ENCODE measurements at places on chromosomes 5 and 9. TPM values are rescaled to one million over a fixed set of nuclear protein-coding genes. Genes with fewer than 3 reads are reported as not detected.

Gene GADD45G
- 80.0 TPM for total RNA-seq

Gene ARID3C
- total RNA-seq: not detected

Gene ERGIC1
- total RNA-seq: 113 TPM

DNA sequence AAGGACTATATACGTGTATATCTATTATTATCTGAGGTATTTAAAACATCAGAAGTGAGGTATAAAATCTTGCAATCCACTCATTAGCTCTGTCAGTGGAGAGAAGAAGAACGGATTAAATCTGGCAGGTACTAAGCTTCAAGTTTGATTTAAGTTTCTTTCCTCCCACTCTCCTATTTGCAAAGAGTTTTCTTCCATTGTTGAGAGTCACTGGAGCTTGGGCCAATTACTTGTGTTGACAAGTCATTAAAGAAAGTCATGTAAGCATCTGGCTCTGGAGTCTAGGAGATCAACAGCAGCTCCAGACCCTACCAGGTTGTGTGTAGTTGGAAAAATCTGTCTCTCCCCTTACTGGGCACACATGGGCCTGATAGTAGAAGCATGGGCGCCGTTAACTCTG is 476.8 kb upstream of the SMARCA2 start:
- no peak for DNase-seq

DNA sequence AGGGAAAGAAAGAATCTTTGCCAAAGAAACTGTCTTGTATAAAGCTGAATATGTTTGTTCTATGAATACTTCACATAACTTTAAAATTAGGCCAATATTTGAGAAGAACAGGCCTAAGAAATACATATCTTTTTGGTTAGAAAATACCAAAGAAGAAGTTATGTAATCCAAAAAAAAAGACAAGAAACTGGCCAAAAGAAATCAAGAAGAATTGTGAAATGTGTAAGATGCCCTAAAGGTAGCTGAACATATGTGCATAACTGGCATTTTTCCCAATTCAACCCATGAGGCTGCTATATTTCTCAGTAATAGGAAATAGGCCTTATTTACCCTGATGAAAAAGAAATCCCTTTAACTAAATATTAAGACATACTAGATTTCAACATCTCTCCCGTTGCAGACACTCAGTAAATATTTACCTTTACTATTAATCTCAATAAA is 290.0 kb downstream of the CETN3 start:
- DNase-seq: no peak
